ENCODE measurements at places on chromosomes 12 and 14.
A peak's percentile ranks its signal among the peaks of the same experiment; 100 is the strongest.

DNA sequence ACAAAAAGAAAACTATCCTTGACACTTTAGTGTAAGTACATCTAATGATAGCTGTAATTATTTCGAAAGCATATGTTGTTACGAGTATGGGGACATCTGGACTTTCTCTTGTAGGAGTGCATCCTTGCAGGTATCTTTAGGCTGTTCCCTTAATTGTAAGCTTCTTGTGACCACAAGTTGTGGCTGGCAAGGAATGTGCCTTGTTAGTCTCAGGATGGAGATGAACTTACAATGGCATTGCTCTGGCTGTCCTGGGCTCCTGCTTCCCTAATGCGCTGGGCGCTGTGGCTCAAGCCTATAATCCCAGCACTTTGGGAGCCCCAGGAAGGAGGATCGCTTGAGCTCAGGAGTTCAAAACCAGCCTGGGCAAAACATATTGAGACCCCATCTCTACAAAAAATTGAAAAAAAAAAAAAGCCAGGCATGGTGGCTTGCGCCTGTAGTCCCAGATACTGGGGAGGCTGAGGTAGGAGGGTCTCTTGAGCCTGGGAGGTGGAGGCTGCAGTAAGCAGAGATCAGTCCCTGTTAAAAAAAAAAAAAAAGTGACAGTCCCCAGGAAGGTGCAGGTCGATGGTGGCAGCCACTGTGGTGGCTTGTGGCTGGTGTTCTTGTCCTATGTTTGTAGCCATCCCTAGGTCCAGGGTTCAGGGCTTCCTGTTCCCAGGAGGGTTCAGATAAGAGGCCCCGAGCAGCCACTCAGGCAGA, 23.7 kb upstream of the PPP1R13B start:
- DNase-seq, result no peak

DNA sequence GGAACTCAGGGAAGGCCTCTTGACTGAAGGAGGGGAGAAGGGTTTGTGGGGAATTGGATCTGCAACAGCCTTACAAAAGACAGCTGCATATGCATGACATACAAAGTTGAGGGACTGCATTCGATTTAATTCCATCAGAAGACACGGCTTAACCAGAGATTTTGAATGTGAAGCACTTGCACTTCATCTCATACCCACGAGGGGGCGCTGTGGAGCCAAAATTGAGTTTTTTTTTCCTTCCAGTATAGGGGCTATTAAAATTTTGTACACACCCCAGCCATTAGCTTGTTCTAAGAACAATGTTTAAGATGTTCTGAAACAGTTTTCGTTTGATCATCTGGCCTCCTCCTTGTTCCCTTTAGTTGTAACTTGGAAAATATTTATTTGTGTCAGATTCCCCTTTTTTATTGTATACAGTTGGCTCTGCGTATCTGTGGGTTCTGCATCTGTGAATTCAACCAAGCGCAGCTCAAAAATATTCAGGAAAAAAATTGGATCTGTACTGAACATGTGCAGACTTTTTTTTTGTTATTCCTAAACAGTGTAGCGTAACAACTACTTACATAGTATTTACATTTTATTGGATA, 1.6 kb downstream of the SUDS3 start:
- DNase-seq, result no peak

GRCh38 chr12:56687223-56688128, 608 bp downstream of the PTGES3 start:
- DNase-seq, result no peak

DNA sequence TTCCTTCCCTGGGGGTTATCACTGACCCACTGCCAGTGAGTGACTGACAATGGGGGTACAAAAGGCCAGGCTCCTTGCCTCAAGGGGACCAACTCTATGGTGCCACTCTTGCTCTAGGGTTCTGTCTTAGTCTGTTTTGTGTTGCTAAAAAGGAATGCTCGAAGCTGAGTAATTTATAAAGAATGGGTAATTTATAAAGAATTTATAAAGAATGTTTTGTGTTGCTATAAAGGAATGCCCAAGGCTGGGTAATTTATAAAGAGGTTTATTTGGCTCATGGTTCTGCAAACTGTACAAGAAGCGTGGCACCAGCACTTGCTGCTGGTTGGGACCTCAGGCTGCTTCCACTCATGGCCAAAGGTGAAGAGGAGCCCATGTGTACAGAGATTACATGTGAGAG, 15.8 kb upstream of the RASSF8 start:
- no peak for DNase-seq

DNA sequence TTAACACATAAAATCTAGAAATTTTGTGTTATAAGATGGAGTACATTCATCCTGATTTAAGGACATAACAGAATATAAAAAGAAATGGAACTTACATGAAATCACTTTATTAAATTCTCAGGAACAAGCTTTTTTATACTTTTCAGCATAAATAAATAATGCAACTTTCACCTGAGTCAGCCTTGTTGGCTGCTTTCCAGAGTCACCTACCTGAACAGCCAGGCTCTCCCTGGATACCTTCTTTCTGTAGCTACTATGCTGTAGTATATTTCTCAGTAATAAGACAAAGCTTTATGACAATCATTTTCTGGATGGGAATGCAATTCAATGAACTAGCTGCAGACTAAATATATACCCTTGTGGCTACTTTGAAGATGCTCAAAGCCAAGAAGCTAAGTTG, 111.9 kb downstream of the NTS start:
- DNase-seq, result no peak

- DNase-seq, result no peak
Measured at GRCh38 chr14:22872833-22873520, 1.4 kb downstream of the LRP10 start.

DNA sequence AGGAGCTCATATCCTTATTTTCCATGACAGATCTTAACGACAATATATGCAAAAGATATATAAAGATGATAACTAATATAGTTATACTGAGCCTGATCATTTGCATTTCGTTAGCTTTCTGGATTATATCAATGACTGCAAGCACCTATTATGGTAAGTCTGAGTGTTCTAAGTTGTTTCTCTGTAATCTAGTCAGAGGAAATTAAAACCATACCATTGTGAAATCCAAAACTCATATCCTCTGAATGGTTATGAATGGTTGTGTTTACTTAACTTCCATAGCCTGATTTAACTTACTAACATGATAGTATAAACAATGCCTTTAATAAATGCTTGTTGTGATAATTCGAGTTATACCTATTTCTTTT, 760 bp downstream of the TMEM19 start:
- DNase-seq, result no peak

- no peak for DNase-seq
Measured at GRCh38 chr14:31955936-31956579, 121.0 kb upstream of the ARHGAP5 start.

DNA sequence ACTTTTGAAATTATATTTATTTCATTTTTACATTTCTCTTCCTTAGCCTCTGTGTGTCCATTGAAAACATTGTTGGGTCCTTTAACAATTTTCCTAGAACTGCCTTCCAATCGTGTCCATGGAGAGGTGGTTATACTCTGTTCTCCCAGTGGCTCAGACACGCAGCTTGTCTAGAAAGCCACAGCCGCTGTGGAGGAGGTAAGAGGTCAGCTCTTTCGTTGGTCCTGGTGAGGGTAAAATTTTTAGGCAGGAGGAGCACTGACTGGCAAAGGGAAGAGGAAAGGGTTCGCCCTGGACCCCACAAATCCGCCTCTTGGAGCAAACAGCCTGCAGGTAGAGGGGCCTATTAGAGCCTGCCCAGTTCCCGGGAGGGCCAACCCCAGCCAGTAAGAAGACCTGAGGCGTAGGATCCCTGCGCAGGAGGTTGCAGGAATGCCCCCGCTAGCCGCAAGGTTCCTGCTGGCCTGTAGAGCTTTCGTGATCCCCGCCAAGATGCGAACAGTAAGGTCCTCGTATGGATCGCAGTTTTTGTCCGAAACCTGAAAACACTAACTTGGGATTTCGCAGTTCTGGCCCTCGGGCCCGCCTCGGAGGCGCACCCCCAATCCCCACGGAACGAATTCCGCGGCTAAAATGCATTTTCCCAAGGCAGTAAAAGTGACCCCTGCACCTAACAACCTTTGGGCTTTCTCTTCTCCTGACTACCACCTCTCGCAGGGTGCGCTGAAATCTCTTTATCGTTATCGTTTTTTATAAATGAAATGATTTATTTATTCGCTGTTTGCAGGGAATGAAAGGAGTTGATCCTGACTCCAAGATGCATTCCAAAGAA, 7.5 kb upstream of the PAX9 start:
- no peak for DNase-seq

DNA sequence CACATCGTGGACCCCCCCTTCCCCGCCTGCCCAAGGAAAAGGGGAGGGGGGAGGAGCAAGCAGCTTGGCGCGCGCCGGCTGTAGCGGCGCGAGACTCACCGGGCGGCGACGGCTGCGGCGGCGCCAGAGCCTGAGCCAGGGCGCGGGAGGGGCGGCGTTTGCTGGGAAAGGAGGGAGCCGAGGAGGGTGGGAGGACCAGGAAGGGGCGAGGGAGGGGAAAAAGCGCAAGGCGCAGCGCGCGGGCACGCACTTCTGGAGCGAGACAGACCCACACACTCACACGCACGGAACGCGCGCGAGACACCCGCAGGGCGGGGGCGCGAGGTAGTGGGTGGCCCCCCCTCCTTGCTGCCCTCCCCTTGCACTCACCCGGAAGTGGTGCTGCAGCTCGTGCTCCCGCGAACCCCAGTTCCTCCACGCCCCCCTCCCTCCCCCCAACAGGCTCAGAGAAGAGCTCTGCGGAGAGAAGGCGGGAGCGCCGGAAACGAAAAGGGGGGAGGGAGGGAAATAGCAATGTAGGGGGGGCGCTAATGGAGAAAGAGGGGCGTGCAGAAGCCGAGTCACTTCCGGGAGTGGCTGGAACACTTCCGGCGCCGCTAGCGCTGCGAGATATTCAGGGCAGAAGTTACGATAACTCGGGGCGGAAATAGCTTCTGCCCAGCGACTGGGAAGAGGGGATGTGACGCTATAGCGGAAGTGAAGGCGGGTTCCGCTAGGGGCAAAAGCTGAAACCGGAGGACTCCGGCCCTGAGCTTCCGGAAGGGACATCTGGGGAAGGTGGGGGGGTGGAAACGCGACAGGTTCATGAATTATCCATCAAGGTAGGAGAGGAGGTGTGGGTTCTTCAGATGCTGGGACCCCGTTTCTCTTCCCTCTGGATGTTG, at the start of gene ZNF384:
ZNF384 (minus strand) TSS at position 377 of the 884 bp plus-strand sequence. CDS start 9,855 bp downstream, outside the sequence.
- peak; percentile 99 for DNase-seq

DNA sequence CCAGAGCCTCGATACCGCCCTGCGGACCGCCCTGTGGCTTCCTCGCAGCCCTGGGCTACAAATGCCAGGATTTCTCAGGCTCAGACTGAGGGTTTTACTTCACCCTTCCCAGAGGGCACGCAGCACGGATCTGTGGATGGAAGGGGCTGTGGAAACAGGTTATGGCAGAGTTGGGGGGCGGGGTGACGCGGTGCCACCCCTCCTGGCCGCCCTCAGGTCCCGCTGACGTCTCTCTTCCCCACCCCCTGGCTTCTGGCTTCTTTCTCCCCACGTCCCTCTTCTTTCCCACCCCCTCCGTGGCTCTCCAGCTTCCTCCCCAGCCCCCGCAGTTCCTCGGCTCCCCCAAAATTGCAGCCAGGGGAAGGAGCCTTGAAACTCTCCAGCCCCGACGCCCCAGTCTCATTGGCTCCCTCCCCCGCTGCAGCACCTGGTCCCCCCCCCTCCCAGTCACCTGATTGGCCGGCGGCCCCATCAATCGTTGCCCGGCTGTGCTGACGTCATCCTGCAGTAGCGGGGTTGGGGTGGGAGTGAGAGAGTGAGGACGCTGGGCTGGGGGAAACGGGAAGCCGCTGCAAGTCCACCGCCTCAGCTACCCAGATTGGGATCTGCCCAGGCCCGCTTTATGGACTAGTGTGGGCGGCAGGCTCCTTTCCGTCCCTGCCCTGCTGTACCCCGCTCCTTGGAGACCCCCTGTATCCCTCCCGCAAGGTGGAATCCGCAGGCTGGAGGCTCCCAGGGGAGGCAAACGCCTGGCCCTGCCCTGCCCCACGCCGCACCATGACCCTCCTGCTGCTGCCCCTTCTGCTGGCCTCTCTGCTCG, at the start of gene CLSTN3:
CLSTN3 (plus strand) TSS at position 500 of the 820 bp plus-strand sequence; CDS start at position 778, 278 bp downstream.
- DNase-seq, result peak; percentile 59

- DNase-seq, result no peak
Measured at GRCh38 chr14:99391671-99392070, 89.0 kb downstream of the SETD3 start.

GRCh38 chr12:61891632-61892031, 368.6 kb upstream of the USP15 start:
- no peak for DNase-seq

DNA sequence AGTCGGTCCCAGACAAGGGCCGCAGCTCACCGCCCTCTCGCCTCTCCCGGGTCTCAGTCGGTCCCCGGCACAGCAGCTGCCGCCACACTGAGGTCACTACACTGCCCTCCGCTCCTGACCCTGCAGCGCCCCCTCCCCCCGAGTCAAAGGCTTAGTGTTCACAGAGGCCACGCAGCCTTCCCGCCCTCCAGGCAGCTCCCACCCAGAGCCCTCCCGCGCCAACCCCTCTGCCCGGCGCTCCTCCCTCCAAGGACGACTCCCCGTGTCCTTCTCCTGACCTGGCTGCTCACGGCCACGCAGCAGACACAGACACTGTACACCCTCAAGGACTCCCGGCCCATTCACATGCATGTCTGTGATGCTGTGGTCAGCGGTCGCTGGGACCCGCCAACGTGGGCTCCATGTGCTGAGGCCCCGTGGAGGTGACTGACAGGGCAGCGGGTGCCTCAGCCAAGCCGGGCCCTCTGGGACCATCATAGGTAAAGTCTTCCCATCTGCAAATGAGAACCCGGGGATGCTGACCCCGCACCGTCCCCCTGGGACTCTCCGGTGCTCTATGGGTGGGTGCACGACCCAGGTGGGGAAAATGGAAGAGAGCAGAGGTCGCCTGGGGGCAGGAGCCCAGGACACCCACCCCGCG, 16.3 kb upstream of the GALNT9 start:
- DNase-seq, result no peak

DNA sequence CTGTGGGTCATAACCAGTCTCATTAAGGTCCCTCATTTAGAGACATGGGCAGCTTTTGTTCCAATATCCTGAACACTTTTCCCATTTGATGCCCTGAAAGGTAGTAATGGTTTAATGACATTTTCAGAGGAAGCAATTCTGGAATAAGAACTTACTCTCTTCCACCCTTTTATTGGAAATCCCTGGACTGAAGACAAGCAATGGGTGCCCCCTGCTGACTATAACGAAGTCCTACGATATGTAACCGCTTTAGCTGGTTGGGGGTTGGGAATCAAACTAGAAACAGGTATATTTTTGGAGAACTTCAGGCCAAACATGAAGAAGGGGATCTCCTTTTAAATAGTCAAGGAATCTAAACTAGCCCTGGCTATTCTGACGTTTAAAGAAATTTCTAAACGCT, 20.5 kb downstream of the SARNP start:
- no peak for DNase-seq

Data from NCI-H446 treated with DMSO at 0.1 percent for 48 hours (cell line).